ENCODE measurements at places on chromosomes 2 and 18.

- no peak for DNase-seq
Measured at GRCh38 chr2:102660070-102660469, 40.7 kb downstream of the SLC9A2 start.

DNA sequence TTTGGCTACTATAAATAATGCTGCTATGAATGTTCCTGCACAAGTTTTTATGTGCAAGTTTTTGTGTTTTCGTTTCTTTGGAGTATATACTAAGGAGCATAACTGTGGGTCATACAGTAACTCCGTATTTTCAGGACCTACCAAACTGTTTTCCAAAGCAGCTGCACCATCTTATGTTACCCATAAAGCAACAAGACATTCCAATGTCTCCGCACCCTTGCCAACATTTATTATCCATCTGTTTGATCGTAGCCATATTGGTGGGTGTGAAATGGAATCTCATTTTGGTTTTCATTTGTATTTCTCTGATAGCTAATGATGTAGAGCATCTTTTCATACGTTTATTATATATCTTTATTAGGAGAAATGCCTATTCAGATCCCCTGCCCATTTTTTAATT is 13.8 kb downstream of the TMEM131 start:
- DNase-seq = no peak

GRCh38 chr18:58666176-58666575 is 5.1 kb upstream of the MALT1 start:
- DNase-seq = no peak

DNA sequence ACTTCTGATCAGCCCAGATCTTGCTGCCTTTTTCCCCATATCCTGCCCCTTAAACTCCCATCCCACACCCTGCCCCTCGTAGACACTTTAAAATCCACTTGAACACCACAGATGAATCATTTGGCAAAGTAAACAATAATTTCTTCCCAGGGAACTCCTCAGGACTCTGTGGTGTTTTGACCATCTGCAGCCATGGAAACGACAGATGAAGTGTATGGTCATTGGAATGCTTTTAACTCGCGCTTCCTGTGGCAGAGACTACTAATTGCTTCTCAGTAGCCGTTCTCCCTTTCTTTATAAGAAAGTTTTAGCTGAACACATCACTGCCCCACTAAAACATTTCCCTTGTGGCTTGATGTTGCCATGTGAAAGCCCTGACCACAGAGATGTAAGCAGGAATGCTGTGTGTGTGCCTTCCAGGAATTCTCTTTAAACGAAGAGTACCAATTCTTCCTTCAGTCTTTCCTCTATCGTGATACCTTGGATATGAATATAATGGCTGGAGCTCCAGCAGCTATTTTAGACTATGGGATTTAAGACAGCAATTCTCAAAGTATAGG is 92.7 kb upstream of the PARD3B start:
- DNase-seq = no peak

DNA sequence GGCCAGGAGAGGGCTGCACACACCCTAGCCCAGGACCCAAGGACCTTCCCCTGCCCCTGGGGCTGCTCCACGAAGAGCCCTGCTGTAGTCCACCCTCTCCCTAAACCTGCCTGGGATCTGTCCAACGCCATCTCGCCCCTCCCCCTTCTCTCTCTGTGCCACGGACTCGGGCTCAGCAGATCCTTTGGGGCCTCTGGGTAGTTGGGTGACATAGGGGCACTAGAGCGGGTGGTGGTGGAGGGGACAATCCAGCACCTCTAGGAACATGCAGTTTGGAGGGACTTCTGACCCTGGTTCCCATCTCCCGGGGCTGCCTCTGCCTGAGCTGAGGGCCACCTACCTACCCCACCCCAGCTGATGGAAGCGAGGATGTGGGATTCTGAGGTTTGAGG is 7.3 kb upstream of the CRYBA2 start:
- DNase-seq = no peak

All from T-helper 17 cell (primary cell).